ENCODE measurements at places on chromosomes 5 and 9.

- no peak for DNase-seq
Measured at GRCh38 chr9:121895358-121895757, 197.8 kb downstream of the TTLL11 start.

- DNase-seq = no peak
Measured at GRCh38 chr9:16524078-16524477, 346.4 kb downstream of the BNC2 start.

DNA sequence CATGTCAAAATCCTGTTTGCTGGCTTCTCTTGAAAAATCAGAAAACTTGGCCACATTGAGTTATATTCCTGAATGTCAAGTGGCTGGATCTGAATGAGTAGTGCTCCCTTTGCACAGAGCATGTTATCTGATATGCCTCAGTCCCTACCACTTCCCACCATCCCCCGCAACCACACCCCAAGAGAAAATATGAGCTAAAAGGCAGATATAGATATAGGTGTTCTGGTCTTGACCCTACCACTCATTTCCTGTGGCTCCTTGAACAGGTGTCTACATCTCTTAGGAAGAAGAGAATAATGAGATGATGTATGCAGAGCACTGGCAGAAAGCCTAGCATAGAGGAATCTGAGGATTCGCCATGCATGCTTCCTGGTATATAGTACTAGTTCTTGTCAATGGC is 6.6 kb upstream of the CYSTM1 start:
- DNase-seq = no peak

- no peak for DNase-seq
Measured at GRCh38 chr9:134835448-134835847, 45.2 kb upstream of the FCN2 start.

GRCh38 chr9:76846297-76846696 is 59.6 kb downstream of the PRUNE2 start:
- no peak for DNase-seq

- no peak for DNase-seq
Measured at GRCh38 chr9:8096091-8096490, 296.5 kb upstream of the DMAC1 start.

DNA sequence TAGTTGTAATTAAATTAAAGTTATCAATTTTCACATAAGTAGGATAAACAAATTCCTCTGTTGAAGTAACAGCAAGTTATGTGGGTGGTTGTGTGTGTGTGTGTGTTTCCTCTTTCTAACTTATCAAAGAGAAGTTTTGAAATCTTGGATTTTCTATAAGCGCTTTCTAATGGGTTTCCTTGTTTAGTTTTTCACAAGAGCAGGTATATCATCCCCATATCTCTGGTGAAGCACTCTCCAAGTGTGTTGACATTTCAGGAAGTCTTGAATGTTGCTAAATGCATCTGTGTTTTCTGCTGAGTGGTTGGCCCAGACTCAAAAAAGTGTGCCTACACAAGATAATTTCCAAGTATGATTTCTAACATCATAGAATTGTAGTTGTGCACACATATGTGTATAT is 43.3 kb downstream of the PRDM6 start:
- no peak for DNase-seq

DNA sequence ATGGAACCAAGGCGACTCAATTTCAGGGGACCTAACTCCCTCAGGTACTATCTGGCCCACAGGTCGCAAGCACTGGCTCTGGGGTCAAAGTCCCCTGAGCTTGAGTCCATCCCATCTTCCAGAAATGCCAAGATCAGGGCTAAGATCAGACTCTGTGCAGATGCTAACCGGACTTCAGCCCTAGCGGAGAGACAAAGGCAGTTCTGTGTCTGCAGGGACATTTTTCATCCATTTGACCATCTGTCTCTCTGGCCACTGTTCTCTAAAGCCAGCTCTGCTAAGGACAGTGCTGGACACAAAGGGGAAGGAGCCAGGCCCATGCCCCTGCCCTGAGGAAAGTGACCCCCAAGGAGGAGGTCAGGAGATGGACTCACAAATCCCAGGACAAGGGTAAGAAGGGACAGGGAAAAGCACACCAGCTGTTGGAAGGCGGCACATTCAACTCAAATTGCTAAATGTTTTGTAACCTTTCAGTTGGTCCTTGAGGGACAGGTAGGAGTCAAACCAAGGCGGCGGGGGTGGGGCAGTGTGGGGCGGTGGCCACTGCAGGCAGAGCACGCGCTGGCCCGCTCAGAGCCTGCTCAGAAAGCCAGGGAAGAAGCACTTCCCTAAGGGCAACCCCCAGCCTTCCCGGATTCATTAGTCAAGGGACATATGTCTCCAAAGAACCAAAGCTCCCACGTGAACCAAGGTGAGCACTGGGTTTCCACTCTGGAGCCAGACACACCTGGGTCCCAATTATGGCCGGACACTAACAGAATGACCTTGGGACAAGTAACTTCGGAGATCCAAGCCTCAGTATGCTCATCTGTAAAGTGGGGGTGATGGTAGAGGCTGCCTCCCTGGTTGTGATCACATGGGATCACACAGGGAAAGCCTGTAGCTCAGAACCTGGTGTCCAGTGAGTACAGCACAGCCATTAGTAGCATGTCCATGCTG is 42.8 kb downstream of the STK10 start:
- no peak for DNase-seq

DNA sequence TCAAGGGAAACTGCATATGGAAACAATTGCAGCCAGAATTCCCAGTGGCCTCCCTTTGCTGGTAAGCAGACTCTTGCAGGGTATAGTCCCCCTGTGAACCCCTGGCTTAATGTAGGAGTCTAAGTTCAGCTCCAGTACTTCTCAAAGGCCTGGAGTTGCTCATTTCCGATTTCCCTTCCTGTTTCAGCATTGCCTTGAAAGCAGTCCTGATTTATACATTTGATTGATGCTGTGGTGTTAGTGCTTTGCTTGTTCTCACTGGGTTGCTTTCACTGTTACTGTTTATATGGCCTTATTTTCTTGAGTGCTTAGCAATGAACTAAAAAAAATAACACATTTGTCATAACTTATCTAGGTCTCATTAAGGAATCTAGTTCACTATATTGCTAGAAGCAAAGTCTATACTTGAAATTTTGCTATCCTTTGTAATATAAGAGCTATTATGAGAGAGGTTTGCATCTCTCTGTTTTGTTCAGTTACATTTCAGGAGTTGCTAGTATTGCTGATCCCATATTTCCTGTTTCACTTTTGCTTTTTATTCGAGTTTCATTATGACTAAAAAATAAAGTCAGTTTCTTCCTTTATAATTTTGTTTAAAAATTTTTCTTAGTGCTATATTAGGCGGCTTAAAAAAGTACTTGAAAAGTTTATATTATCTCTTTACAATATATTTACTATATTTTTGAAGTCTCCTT is 122.4 kb upstream of the NMUR2 start:
- no peak for DNase-seq

- no peak for DNase-seq
Measured at GRCh38 chr9:131423171-131423581, 29.3 kb downstream of the PRRC2B start.

DNA sequence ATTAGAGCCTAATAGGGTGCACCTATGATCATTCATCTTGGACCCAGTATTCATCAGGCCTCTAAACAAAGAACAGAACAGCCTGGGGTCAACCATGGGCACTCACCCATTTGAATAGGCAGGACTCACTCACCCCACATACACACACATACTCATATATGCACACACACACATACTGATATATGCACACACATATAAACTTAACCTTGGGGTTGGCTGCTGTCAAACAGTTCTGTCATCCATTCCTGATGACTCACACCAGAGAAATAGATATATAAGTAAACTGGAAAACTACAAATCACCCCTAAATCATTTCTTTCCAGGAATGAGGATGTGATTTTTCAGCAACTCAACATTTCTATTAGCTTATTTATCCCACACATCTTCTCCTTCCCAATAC is 51.3 kb downstream of the ARL15 start:
- DNase-seq = no peak

DNA sequence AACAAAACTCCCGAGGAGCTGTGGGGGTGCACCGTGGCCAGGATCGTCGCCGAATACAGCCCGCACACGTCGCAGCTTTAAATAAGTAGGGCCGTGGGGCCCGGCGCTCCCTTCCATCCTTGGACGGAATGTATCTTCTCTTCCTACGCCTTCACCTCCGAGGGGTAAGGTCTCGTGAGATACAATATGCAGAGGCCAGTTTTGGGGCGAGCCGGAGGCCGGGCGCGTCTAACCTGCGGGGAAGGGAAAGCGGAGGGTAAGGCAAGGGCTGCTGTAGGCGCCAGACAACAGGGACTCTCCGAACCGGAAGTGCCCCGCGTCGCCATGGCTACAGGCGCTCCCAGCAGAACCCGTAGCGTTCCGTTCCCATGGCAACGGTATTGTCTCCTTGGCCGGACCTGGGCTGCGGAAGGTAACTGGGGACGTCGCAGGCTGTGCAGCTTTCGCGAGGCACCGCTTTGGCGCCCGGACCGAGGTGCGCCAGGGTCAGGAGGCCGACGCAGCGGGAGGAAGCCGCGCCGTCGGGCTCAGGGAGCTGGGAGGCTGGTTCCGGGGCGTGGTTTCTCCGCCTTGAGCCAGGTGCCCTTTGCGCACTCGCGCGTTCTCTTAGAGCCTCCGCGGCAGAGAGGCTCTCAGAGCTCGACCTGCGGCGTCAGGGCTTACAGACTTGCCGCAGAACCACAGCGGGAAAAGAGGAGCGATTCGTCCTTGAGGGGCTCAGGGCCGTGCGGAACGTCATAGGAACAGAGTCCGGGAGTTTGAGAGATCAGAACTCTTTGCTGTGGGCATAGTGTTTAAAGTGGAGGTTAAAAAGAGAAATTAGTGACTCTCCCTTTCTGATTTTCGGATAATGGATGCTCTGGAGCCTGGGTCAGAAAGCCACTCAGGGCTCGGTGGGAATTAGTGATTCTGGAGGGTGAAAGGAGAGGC is at the start of gene TTC23L:
TTC23L (plus strand) TSS at position 380 of the 930 bp plus-strand sequence. CDS start 1,508 bp downstream, outside the sequence.
- DNase-seq = peak; percentile 69

GRCh38 chr9:121283856-121284732 is 16.1 kb downstream of the GSN start:
- no peak for DNase-seq

- no peak for DNase-seq
Measured at GRCh38 chr9:127660886-127661741, 45.7 kb upstream of the CFAP157 start.

DNA sequence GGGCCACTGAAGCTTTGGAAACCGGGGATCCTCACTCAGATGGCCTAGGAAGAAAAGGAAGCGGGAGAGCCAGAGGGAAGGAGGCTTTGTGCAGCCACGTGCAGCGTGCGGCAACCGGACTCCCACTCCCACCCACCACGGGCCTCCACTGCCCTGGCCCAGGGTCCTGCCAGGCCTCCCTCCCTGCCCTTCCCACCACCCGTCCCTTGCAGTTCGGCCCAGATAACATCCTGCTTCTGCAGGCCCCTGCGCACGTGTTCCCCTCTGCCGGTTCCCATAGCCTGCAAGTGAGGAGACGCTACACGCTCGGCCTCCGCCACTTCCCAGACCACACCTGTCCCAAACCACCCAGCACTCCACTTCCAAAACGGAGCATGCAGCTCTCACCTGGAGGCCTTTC is 4.3 kb upstream of the LHX3 start:
- no peak for DNase-seq

- DNase-seq = no peak
Measured at GRCh38 chr5:105146867-105147266, 1584.3 kb upstream of the NUDT12 start.

GRCh38 chr5:77156379-77156778 is 54.1 kb upstream of the PDE8B start:
- peak; percentile 7 for DNase-seq

GRCh38 chr5:122947772-122948171 is 88.8 kb downstream of the PPIC start:
- no peak for DNase-seq

- no peak for DNase-seq
Measured at GRCh38 chr5:112917453-112917995, 4.5 kb downstream of the REEP5 start.

DNA sequence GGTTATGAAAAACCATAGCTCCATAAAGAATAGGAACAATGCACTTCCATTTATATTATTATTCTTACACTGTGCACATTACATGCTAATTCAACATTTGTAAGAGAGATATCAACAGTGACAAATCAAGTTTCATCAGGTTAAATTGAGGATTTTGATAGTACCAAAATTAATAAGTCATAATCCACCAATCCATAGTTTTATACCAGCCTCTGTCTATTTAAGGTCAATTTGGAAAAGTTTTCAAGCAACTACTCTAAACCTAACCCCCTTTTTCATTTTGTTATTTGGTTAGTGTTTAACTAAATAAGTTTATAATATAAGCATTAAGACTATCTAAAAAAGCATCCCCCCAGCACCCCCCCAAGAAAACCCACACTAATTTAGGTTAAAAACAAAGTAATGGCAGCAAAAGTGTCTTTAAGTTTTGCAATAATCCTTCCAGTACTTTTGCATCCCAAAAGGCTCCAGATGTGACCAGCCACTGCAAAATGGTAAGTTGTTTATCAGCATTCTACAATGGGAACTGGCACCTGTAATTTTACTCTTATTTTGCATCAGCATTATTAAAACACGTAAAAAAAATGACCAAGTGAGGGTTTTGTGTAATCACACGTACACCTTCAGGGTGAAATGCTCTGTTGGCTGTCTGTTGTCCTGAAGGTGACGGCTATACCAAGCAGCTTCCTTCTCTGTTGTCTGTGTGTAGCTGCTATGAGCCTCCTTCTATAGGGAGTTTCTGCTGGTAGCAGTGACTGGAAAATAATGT is 36.8 kb upstream of the SSBP2 start:
- no peak for DNase-seq

DNA sequence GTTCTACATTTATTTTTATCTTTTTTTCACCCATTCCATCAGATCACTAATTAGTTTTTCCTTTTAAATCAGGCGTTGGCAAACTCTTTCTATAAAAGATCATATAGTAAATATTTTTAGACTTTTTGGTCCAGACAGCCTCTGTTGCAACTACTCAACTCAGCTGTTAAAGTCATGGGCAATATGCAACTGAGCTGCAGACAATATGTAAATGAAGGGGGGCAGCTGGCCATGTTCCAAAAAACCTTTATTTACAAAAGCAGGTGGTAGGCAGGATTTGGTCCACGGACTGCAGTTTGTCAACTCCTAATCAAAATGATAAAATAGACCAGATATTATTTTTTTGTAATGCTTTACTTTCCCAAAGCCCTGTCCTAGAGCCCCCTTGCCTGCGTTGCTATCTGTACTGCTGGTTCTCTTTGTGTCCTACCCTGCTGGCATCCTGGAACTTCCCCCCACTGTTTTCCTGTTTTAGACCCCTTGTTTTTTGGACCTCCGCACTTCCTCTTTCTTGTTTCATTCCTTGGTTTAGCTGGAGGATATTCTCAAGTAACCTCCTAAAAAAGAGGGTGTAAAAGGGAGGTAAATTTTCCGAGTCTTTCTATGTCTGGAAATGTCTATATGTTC is 24.7 kb upstream of the TNFSF8 start:
- no peak for DNase-seq

- no peak for DNase-seq
Measured at GRCh38 chr5:528629-529511, 4.6 kb upstream of the SLC9A3 start.

- no peak for DNase-seq
Measured at GRCh38 chr5:89396278-89396954, 513.4 kb upstream of the MEF2C start.
